ENCODE measurements at places on chromosomes 5 and 9.
A peak's percentile ranks its signal among the peaks of the same experiment; 100 is the strongest.

- DNase-seq: no peak
Observed at GRCh38 chr9:91720751-91721705, 229.0 kb downstream of the ROR2 start.

DNA sequence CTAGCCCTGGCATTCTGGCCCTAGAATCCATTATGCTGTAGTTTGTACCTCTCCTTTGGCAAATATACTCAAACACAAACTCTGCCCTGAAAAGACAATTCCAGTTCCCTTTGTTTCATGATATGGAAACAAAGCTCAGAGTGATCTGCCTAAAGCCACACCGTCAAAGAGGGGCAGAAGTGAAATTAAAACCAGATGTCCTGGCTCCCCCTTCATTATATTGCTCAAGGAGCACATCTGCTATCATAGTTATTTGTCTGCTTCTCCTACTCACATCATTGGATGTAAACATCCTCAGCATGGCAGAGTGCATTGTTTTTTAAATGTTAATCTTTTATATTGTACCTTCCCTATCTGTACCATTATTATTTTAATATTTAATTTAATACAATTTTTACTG lies 266.7 kb upstream of the SMARCA2 start:
- no peak for DNase-seq

GRCh38 chr9:104386425-104387069 lies 117.5 kb upstream of the OR13F1 start:
- DNase-seq: peak; percentile 59

DNA sequence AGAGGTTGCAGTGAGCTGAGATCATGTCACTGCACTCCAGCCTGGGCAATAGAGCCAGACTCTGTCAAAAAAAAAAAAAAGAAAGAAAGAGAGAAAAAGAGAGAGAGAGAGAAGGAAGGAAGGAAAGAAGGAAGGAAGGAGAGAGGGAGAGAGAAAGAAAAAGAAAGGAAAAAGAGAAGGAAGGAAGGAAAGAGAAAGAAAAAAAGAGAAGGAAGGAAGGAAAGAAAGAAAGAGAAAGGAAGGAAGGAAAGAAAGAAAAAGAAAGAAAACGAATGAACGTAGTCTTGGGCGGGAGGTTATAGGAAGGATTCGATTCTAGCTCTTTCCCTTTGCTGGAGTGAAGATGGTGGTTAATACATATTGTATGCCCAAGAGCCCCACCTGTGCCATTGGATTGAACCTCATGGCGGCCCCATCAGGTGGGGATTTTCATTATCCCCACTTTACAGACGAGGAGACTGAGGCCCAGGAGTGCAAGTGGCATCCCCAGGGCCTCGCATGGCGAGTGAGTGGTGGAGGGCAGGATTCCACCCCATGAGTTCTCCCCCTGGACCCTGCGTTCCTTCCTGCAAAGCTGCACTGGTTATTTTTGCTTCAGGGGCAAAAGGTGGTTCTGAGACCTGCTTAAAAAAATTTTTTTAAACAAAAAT lies 80.9 kb upstream of the ASS1 start:
- no peak for DNase-seq

- DNase-seq: peak; percentile 35
Observed at GRCh38 chr5:33074548-33074947, 363.4 kb downstream of the NPR3 start.

DNA sequence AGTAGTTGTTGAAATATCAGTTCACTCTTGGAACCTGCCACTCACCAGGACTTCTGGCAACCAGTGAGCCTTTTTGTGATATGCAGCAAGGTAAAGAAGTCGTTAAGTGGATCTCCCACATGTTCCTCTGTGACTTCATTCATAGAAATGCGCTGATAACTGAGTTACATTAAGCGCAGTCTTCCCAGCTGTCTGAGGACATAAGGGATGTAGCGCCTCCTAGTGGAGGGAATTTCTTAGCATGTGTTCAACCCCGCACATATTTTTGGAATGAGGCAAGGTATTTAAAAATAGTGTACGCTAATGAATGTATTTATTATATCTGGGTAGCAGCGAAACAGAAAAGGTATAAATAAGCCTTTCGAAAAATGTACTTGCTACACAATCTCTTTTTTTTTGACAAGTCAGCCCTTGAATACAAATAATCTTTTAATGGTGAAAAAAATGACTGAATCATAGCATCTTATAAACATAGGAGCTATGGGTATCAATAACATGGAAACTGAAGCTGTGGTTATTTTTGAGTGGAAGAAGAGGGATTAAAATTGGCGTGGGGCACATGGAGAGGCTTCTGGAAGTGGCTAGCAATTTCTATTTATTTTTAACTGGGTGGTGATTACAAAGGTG lies 38.0 kb downstream of the PALM2AKAP2 start:
- peak; percentile 97 for DNase-seq

- DNase-seq: no peak
Observed at GRCh38 chr5:122615146-122615545, 159.7 kb upstream of the SNX2 start.

GRCh38 chr9:73146111-73146815 lies 5.4 kb upstream of the ANXA1 start:
- no peak for DNase-seq

DNA sequence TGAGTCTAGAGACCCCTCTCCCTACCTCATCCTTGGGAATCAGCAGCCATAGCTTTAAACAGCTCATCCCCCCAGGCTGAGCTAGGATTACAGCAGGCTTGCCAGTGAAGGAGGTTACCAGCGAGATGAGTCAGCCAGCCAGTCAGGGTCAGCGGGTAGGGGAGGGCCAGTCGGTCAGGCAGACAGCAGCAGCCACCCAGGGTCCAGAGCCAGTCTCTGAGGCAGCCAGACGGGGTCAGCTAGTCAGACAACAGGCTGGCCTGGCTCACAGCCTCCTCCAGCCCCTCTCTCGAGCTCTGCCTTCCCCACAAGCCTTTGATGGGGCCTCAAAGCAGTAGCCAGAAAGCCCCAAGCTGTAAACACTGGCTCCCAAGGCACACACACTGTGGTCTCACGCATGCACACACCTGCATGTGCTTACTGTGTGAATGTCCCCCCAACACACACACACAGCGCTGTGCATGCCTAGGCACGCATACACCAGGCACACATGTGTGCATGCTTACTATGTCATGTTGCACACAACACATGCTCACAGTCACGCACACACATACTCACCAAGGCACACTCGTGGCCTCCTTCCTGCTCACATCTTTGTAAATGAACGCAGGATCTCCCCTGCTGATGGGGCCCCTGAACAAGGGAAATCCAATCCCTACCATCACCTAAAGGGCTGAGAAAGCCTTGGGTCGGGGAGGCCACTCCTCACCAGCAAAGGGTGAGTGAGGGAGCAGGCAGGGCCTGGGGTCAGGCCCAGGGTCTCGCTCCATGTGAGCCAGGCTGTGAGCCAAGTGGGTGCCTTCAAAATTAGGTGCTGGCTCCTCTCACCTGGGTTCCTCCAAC lies 28.2 kb upstream of the CPLX2 start:
- peak; percentile 81 for DNase-seq
